ENCODE measurements at places on chromosomes 12 and 14.

- no peak for DNase-seq
These were observed 261.8 kb downstream of the ATP23 start for GRCh38 chr12:58202933-58203718.

- no peak for DNase-seq
These were observed 79.6 kb downstream of the ITPK1 start for GRCh38 chr14:93035917-93036651.

DNA sequence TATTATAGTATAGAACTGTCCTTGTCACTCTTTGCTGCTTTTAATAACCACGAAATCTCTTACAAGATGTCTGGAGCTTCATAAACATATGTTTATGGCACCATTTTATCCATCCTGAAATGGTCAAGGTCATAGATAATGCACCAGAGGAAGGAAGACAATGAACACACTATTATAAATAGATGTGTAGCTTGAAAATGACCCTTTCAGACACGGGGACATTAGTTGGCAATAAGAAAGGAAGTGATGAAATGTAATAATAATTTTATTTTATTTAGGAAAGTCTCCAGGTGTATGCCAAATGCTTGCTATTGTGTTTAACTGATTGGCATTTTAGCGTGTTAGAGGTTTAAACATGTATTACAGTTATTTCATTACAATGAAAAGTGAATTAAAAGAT, 36.8 kb upstream of the SLC38A2 start:
- no peak for DNase-seq

DNA sequence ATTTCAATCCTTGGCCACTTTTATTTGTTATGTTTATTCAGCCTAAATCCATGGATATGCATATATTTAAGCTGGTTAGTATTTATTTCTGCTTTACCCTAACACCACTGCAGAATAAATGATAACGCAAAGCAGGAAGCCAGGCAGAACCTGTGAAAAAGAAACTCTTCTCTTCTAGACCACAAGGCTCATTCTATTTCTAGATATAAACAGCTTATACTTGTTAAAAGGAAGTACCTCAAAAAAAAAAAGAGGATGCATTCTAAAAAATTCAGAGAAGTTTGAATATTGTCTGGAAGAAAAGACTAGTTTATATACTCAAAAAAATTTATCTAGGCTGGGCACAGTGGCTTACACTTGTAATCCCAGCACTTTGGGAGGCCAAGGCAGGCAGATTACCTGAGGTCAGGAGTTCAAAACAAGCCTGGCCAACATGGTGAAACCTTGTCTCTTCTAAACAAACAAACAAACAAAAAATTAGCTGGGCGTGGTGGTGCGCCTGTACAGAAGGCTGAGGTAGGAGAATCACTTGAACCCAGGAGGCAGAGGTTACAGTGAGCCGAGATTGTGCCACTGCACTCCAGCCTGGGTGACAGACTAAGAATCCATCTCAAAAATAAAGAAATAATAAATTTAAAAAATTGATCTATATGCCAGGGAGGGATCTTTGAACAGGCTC, 55.8 kb downstream of the GALNT4 start:
- no peak for DNase-seq

DNA sequence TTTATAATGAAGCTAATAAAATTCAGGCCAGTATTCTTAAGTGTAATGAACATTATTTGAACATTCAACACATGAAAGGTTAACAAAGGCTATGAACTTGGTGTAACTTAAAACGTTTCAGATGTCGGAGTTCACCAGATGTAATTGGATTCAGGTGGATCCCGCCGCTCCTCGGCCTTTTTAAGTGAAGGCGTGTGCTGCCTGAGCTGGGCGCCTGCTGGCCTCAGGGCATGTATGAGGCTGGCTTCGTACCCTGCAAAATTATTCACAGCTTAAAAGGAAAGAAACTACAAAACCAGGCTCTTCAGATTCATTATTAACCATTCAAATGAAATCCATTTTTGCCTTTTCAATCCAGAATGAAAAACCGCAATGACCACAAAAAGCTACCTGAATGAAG, 69.9 kb downstream of the WIF1 start:
- no peak for DNase-seq

GRCh38 chr12:16030744-16031143, 119.6 kb downstream of the DERA start:
- no peak for DNase-seq

DNA sequence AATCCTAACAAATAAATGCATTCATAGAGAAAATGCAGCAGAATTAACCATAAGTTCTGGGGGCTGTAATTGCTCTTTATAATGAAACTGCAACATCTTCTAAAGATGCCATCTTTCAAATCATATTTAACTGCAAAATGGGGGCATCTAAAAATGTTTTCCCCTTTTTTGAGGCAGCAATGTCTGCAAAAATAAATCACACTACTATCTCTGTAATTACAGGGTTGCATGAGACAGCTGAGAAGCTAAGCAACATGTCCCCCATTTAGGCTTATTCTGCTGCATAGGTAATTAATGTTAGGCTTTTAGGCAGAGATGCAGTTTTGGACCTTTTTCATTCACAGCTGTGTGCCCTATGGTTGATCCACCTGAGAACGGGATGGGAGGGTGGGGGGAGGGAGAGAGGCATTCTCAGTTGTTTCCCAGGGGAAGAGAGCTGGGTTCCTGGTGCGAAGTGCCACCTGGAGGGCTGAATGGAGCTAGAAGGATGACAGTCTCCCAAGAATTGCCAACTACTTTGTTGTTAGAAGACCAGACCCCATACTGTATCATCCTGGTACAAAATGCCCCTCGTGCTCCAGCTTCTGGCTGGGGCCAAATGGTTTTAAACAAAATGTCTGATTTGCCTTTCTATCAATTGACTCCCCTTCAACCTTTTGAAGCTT, 154.2 kb downstream of the APAF1 start:
- DNase-seq = no peak

GRCh38 chr14:26595926-26596542, 1.8 kb downstream of the NOVA1 start:
- DNase-seq = no peak

GRCh38 chr14:74671789-74672188, 41.1 kb downstream of the AREL1 start:
- DNase-seq = no peak

- no peak for DNase-seq
These were observed 39.3 kb downstream of the EP400 start for GRCh38 chr12:131989021-131989420.

DNA sequence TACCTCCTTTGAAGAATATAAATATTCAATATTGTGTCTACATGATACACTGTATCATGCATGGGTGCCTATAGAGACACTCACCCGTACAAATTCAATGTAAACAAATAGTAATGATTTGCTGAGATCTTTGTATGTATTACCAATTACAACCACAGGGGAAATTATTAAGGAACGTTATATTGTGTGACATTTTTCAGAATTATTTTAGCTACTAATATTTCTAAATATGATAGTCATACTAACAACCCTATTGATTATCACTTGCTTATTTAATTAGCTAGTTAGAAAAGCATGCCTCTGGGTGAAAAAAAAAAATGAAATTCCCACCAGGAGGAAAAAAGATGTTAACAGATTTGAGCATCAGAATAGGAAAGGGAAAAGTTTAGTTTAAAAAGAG, 2.1 kb downstream of the SOX5 start:
- DNase-seq = no peak

- DNase-seq = no peak
These were observed 340.2 kb upstream of the DDHD1 start for GRCh38 chr14:53493320-53493719.

DNA sequence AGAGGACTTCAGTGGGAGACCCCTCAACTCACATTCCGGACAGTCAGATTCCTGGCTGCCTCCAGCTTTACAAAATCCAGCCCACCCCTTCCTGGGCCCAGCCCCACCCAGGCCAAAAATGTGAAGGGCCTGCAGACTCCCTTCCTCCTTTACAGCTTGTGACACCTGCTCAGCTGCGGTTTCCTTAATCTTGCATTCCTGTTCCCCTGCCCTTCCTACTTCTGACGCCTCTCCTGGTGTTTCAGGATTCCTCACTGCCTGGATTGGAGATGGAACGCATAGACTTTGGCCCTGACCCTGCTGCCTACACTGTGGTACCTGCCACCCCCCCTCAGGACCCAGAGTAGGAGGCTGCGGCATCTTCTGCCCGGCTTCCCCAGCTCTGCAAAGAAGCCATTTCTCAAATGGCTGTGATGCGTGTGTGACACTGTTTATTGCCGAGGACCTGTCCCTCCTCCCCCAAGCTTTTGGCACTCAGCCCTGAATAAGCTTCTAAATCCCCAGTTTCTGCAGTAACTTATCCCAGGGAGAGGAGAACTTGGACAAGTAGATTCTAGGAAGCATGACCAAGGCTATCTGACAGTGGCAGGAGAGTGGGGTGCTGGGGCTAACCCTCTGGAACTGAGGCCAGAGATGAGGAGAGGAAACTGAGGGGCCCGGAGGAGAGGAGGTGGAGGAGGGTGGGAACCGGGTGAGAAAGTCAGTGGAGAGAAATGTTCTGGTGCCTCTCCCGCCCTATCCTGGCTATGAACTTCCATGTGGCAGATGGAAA, 24.9 kb upstream of the BCDIN3D start:
- no peak for DNase-seq

DNA sequence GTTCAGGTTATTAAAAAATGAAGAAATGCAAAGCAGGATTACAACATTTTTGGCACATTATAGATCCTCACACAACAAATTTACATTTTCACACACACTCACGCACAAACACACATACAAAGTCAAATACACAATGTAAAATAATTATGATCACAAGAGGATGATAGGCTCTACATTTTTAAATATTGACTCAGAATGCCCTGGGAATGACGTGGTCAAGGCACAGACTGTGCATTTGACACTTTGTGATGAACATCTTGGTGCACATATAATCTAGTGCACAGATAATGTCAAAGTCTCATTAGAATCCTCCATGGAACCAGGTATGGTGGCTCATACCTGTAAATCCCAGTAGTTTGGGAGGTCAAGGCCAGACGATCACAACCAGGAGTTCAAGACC, 49.4 kb downstream of the DPF3 start:
- DNase-seq = no peak

- no peak for DNase-seq
These were observed 1077.0 kb upstream of the TMEM132C start for GRCh38 chr12:127189992-127190391.

DNA sequence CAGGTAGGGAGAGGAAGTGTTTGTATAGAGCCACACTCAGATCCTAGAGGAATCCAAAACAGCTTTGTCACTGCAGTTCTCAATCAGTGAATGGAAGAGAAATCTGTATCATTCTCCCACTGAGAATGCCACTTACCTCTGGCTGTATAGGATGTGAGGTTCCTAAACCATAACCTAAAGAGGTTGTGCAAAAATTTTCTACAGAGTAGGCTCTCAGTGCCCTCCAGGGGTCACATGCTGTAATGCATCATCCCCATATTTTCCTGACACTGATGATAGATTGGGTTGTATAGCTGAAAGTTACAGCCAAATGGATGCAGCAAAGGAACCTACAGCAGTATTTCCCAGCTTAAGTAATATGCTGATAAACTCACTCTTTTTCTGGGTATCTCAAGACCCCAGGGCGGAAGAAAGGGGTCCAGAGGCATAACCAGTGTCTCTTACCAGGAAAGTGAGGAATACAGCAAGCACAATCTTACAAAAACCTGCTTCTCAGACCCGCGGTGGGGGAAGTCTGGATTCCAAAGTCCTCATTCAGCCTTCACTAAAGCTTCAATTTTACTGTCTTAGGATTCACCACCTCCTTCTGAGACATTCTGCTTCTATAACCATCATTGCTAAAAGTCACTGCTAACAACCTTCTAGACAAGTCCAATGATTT, 3.8 kb downstream of the BCDIN3D start:
- no peak for DNase-seq

- no peak for DNase-seq
These were observed 10.0 kb downstream of the SLC6A13 start for GRCh38 chr12:252636-253035.

DNA sequence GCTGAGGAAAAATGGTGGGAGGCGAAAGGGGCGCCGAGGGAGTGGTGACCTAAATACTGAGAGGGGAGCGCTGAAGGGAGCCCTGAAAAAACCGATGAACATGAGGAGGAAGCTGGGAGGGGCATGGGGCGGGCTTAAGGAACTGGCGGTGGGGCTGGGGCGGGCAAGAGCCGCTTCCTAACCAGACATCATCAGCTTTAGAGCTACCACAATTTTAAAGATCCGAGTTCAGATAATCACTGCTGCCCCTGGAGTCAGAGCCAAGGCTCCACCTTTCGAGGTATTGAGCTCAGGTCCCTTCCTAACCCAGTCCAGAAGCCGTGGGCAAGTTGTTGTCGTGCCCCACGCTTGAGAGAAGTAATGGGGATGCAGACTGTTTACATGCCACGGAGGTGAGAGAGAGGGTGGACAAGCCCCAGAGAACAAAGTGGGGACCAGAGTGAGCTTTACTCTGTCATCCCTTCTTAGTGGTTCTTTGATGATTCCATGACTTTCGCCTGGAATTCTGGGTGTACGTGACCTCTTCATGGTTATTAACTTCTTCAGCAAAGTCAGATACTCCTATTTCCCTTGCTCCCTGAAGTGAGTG, 393 bp downstream of the ORMDL2 start:
- no peak for DNase-seq

GRCh38 chr14:59032826-59033225, 155.6 kb upstream of the DAAM1 start:
- no peak for DNase-seq

GRCh38 chr12:55925870-55926737, 1.6 kb downstream of the PYM1 start:
- DNase-seq = no peak

- DNase-seq = no peak
These were observed 100.9 kb upstream of the PARP11 start for GRCh38 chr12:3973973-3974644.

GRCh38 chr14:94306047-94306978, 13.2 kb upstream of the SERPINA10 start:
- DNase-seq = no peak

DNA sequence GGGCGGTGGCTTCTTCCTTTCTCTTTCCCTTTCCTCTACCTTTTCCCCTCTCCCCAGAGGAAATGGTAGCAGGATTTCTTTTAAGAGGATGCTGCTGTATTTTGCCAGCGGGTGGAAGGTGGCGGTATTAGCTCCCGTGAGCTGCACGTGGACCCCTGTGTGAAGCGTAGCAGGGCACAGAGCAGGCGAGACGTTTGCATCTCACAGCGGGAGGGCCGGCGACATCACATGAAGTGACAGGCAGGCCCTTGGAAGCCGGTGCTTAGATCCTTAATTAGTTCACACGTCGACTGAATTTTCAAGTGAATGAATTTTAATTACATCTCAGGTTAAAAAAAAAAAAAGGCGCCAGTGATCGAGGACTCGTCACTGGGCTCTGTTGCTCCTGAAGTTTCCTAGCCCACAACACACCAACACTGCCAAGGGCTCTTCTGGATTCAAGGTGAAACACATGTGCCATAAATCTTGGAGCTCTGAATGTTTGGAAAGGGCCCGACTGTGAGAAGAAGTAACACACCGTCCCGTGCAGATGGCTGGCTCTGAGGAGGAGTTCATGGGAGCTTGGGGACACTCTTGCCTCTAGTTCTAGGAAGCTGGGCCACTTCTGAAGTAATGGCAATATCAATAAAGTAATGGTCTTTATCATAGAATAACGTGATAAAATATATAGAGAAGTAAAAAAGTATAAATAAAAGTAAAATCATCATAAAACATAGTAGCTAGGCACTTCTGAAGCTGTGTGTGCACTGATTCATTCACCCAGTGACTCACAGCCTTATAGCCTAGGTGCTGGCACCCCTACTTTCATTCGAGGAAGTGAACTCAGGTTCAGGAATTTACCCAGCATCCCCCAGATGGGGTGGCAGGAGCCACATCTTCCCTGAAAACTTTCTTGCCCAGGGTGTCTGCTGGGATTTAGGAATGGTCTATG, 75.3 kb downstream of the AACS start:
- DNase-seq = no peak
